ENCODE measurements at places on chromosomes 2 and 18.

DNA sequence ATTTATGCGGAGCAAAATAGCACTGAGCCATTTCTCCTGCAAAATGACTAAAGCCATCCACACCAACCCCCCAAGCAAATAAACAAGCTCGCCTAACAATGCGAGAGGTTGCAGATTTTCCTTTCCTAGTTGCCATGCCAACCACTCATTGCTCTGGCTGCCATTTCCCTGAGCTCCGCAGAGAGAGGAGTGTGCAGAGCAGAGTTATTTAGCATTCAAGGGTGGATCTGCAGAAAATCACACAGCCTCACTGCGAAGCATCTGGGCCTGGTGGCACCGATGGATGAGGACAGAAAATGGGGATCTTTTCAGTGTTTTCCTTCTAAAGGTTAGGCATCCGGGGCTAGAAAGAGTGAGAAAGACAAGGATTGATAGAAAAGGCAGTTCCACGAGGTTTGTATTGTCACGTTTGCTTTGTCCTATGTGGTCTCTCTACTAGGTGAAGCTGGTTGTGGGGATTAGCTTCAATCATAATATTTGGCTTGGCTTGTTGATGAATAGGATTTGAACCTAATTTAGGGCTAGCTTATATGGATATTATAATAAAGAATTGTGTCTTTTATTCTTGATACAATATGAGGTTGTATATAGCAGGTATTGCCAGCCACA, 110.2 kb upstream of the UNC80 start:
- DNase-seq: no peak

DNA sequence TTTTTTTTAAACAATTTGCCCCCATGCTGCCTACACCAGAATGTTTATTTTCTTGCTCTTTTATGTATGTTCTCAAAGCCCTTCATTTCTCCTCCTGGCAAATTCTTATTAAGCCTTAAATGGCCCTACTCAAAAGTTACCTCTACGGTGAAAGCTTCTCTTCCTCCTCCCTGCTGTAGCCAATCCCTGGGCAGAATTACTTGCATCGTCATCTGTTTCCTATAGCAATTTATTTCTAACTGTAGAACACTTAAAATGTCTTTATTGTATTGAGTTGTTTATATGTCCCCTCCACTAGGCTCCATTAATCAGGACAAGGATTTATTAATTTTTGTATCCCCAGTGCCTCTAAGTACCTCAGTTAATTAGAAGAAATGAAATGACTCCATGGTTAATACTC, 2.5 kb upstream of the RAD51AP2 start:
- DNase-seq: no peak

DNA sequence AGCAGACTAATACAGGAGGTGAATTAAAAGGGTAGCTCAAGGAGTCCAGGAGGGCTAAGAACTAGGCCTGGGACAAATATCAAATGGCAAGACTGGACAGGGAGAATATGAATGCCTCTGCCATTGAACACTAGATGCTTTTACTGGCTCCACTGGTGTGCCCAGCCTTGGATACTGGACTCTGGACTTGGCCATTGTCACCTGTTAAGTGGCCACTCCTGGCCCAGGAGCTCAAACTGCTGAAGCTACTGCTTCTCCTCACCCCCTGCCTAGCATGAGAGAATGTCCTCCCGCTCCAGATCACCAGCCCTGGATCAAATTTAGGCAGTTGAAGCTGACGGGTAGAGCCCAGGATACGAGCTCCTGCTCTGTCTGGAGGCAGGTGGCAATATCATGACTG, 170.8 kb downstream of the DDX1 start:
- DNase-seq: no peak

GRCh38 chr2:16661936-16662839, 3.4 kb downstream of the CYRIA start:
- DNase-seq: no peak

GRCh38 chr2:170525566-170525900, 189.6 kb upstream of the SP5 start:
- no peak for DNase-seq

GRCh38 chr2:1265454-1265853, 147.8 kb upstream of the TPO start:
- DNase-seq: no peak

DNA sequence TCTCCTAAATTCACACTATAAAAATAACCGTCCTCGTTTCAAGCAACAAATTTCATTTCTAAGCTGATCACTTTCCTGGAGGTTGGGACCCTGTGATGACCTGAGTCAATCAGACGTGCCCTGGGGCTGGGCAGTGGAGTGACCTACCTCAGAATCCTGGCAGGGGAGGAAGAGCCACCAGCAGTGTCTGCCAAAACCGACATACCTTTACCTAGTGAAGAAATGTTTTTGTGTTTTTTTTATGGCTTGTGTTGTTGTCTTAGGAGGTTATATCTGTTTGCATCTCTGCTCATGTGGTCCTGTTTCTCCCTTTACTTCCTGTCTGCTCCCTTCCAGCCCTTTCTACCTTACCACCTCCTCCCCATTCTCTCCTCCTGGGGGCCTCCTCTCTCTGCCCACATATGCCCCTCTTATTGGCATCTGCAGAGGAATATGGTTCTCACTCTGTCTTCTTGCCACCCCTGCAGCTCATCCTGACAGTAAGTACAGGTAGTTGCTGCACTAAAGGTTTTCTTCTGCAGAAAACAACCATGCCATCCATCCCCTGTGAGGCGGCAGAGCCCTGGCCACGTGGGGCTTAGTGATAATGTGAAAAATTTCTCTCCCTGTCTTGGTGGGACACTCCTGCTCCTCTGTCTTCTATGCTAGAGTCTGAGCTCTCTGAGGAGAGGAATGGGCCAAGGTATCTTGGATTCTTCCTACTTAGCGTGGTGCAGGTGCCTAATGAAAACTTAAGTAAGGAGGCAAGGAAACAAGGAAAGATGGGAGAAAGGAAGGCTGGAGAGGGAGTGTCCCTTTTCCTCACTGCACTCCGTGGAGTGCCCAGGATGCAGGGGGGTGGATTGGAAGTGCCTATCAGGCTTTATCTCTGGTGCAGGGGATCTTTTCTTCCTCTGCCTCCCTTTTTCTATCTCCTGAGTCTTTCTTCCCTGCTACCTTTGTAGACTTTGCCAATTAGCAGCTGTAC, 15.4 kb downstream of the ACOXL start:
- no peak for DNase-seq

- DNase-seq: peak; percentile 13
These were observed 5.1 kb upstream of the CALCRL start for GRCh38 chr2:187453078-187453641.

DNA sequence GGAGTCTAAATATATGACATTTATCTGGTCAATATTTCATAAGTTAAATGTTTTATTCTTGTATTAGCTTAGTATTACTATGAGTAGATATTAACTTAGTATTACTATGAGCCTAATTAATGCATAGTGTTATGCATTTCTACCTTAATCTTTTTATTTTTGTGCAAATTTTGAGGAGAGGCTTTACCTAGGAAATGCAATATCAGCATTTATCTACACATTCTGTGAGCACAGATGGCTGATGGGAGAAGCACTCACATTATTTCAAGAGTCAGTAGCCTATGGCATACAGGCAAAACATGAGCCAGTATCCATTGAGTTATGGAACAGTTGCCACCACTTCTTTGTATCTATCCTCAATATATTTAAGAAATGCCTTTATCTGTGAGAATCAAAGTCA, 404.6 kb upstream of the KCNJ3 start:
- DNase-seq: no peak

DNA sequence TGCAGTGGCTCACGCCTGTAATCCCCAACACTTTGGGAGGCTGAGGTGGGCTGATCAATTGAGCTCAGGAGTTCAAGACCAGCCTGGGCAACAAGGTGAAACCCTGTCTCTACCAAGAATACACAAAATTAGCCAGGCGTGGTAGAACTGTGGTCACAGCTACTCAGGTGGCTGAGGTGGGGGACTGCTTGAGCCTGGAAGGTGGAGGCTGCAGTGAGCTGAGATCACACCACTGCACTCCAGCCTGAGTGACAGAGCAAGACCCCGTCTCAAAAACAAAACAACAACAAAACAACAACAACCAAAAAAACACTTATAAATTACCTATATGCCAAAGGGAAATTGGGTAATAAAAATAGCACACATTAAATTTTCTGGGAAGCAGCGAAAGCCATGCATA, 141.6 kb downstream of the HDAC4 start:
- no peak for DNase-seq

GRCh38 chr2:101725515-101726192, 28.1 kb downstream of the MAP4K4 start:
- DNase-seq: no peak

- no peak for DNase-seq
These were observed 43.5 kb downstream of the FBLN7 start for GRCh38 chr2:112181571-112182290.

DNA sequence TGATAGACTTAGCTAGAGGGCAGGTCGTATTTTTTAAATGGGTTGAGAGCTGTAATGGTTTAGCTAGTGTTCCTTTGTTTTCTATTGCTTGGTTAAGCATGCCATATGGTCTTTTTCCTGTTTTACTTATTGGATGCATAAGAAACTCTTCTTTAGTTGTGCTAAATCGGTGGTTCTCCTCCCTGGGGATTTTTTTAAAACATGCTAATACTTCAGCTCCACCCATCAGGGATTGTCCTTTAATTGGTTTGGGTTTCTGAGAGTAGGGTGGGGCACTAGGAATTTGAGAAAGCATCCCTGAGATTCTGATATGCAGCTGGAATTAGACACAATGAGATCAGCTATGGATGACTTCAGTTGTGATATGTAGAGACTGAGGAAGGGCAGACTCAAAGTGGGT, 497.2 kb downstream of the THSD7B start:
- DNase-seq: peak; percentile 22

DNA sequence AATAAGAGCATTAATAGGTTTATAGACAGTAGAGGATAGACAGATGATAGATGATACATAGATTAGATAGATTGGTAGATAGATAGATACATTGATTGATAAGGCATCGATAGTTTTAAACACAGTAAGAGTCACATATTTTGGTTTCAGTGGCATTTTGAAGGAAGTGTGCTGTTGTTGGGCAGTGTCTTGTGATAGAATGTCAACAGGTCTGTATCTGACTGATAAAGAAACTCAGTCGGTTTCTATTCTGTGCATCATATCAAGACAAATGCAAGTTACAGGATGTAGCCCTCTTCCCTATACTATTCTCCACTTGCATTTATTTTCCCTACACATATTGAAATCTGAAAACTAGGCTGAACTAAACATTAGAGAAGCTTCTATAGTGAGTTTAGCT, 1229.0 kb upstream of the ZEB2 start:
- DNase-seq: no peak

DNA sequence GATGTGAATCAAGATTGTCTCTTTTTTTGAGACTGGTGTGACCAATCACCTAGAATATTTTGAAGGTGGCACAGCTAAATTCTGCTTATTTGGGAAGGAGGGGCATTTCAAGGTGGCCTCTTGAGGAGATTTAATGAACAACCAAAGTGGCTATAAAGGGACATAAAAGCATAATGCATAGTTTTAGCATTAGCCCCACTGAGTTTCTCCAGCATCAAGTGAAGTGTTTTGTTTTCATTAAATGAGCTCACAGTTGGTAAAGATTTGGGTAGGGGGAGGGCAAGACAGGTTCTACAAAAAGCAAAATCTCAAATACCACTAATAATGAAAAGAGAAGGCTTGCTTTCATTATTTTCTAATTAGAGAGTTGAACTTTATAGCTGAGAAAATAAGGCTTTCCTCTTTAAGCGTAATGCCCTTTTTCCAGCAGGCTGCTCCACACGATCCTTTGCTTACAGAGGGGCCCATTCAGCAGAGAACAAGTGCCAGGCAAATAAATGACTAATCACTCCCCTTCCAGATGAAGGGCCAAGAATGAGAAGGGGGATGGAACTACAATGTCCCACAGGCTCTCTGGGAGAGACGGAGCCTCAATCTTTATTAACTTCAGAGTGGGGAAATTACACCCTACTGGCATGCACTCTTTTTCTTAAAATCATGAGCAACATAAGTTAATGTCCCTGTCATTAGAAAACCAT, 35.9 kb downstream of the LHCGR start:
- no peak for DNase-seq

GRCh38 chr2:112757265-112757664, 7.1 kb downstream of the CKAP2L start:
- DNase-seq: no peak

GRCh38 chr2:148479398-148479797, 165.2 kb upstream of the EPC2 start:
- DNase-seq: no peak

DNA sequence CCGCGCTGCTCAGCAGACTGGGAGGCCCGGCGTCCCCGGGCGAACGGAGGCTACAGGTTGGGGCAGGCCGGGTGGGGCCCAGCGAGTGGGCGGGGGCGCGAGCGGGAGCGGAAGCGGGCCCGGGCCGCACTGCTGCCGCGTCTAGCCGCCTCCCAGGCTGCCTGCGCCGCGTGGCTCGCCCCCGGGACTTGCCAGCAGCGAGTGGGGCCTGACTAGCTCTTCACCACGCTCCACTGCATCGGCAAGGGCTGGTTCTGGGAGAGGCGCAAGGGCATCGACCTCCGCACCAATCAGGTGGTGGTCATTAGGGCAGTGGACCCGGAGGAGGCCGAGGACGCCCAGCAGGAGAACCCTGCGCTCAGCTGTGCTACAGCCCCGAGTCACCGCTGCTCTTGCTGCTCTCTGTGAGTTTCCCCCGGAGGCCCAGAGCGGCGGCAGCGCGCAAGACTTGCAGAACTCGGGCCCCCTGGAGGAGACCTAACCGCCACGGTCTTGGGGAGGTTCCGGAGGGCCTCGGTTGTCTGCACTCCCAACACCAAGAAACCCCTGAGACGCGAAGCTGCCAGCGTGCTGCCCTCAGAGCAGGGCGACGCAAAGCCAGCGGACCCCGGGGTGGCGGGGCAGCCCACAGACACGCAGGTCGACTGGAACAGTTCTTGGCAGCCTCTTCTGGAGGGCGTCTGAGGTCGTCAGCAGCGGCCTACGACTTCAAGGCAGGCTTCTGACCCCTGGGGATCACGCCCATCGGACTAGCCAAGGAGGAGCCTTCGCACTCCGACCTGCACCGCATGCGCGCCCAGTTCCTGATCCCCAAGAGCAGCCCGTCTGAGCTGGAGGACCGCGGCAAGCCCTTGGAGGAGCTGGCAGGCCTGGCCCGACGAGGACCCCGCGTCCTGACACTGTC, 27.2 kb upstream of the PTPN2 start:
- DNase-seq: no peak

GRCh38 chr2:232447638-232448303, 8.2 kb upstream of the ALPI start:
- peak; percentile 20 for DNase-seq

- DNase-seq: peak; percentile 21
These were observed 70.3 kb upstream of the CWC22 start for GRCh38 chr2:180077295-180077906.

GRCh38 chr2:216882876-216883275, 23.0 kb upstream of the TNP1 start:
- DNase-seq: no peak

DNA sequence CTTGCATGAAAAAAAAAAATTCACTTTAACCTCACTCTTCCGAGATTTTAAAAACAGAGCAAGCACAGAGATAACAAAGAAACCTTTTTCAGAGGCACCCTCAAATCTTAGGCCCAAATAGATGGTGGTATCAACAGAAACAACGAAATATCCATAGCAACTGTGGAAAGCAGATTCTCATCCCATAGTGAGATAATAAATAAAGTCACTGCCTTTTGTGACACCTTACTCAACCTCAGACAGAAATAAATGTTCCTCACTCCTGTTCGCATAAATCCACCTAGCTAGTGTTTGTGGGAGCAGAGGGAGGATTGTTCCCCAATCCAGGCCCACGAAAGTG, 60.9 kb upstream of the RTN4 start:
- DNase-seq: no peak
